ENCODE measurements at places on chromosomes 2 and 18.

GRCh38 chr2:48312126-48312525 lies 217.8 kb upstream of the STON1 start:
- no peaks in the 10 kb centered on the region for H3K27me3 ChIP-seq
- no peak for DNase-seq
- peaks cover 33% of the 10 kb centered on the region for H3K36me3 ChIP-seq
- peaks cover 24% of the 10 kb centered on the region for H3K4me1 ChIP-seq
- H3K4me3 ChIP-seq, result peak overlapping the region; percentile 18

GRCh38 chr2:134372611-134373131 lies 118.8 kb downstream of the MGAT5 start:
- H3K27me3 ChIP-seq, result no peaks in the 10 kb centered on the region
- no peak for DNase-seq
- no peak overlapping the region for H3K27ac ChIP-seq
- H3K4me3 ChIP-seq, result no peak overlapping the region
- peaks cover 5% of the 10 kb centered on the region for H3K4me1 ChIP-seq

GRCh38 chr2:160267022-160267421 lies 67.0 kb upstream of the ITGB6 start:
- H3K4me1 ChIP-seq, result peaks cover 22% of the 10 kb centered on the region
- DNase-seq, result no peak
- H3K4me3 ChIP-seq, result no peak overlapping the region

- H3K27ac ChIP-seq, result no peak overlapping the region
- DNase-seq, result no peak
- H3K4me1 ChIP-seq, result no peaks in the 10 kb centered on the region
- H3K27me3 ChIP-seq, result peaks cover 18% of the 10 kb centered on the region
- H3K4me3 ChIP-seq, result no peak overlapping the region
Measured at GRCh38 chr2:127034051-127034450, 72.9 kb downstream of the BIN1 start.

DNA sequence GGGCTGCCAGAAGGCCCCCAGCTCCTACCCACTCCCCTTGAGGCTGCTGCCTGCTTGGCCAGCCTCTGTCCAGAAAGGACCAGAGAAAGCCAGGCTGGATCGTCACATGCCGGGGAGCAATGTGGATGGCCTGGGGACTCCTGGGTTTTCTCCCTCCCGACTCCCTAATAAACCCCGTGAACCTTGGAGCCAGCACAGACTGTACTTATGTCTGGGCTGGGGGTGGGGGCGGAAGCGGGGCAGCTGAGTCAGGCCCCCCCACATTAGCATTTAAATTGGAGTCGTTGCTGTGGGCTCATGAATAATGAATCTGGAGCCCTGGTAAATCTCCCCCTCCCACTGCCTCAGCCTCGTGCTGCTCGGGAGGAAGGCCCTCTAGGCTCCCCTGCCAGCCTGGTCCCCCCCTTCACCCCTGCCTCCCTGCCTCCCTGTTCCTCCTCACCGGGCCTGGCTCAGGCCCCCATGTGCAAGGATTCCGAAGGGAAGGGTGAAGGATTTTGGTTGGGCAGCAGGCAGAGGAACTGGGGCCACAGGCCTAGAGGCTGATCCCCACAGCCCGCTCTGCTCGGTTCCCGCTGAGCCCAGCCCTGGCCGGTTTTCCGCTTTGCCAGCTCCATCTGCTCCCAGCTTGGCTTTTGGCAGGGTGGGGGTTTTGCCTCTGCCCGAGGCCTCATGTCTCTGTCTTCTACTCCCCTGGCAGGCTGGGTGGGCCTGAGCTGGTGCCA lies 7.3 kb upstream of the ASIC4 start:
- H3K27me3 ChIP-seq, result peaks cover 26% of the 10 kb centered on the region
- peaks cover 9% of the 10 kb centered on the region for H3K36me3 ChIP-seq
- no peak overlapping the region for H3K4me3 ChIP-seq

DNA sequence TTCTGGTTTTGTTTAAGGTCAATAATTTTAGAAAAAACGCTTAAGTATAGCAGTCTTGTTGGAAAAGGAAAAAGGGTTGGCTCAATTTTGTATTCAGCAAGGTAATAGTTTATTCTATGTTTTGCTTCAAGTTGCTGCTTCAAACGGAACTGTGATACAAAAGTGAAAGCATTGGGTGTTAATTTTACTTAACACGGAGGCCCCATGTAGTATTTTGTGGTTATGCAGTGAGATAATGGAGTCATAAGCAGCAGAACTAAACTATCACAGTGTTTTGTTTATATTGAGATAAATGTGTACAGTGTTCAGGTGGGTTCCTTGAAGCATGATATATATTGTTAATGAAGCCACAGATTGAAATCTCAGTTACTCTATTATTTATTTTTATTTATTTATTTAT lies 67.0 kb upstream of the LYPD6B start:
- no peak overlapping the region for H3K27ac ChIP-seq
- peaks cover 21% of the 10 kb centered on the region for H3K4me1 ChIP-seq
- no peak for DNase-seq
- peaks cover 2% of the 10 kb centered on the region for H3K36me3 ChIP-seq

DNA sequence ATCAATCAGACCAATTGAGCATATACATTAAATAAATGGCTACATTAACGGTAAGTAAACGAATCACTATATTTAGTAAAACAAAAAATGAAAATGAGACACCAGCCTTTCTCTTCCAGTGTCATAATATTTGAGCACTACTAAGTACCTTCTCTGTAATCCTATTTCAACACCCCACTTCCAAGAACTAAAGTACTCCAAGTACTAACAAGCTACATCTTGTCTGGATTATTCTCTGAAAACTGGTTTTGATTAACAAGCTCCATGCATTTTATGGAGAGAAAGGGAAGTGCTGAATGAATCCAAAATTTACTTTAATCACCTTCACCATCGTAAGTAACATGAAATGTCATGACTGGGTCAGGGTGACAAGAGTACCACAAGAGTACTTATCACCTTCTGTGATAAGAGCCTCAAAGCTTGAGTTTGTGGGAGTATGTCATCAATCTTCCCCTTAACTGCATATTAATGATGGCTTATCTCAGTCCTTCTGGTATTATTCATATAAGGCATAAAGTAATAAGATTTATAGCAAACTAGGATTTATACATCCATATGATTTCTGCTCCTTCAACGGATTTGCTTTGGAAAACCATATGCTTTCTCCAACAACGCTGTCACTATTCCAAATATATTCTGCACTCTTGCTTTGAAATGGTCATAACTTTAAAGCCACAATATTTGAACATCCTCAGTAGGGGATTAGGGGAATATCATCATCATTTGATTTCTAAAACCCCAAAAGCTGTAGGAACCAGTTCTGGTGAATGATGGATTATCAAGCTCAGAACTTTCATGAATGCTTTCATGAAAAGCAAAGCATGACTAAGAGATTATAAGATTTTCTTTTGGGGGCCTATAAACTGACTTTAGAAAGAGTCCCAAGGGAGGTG lies 127.0 kb downstream of the ANTXR1 start:
- no peak for DNase-seq
- no peaks in the 10 kb centered on the region for H3K36me3 ChIP-seq
- H3K4me1 ChIP-seq, result no peaks in the 10 kb centered on the region

- peaks cover 2% of the 10 kb centered on the region for H3K4me1 ChIP-seq
- peaks cover 2% of the 10 kb centered on the region for H3K27me3 ChIP-seq
- no peak for DNase-seq
Measured at GRCh38 chr18:70422391-70422965, 133.6 kb downstream of the SOCS6 start.

- H3K4me3 ChIP-seq, result no peak overlapping the region
- peaks cover 19% of the 10 kb centered on the region for H3K4me1 ChIP-seq
- H3K27ac ChIP-seq, result no peak overlapping the region
- no peaks in the 10 kb centered on the region for H3K36me3 ChIP-seq
- DNase-seq, result no peak
Measured at GRCh38 chr2:111661286-111661940, 222.6 kb downstream of the ANAPC1 start.

GRCh38 chr2:43084699-43085091 lies 141.7 kb downstream of the ZFP36L2 start:
- peaks cover under 1% of the 10 kb centered on the region for H3K36me3 ChIP-seq
- H3K4me1 ChIP-seq, result peaks cover 6% of the 10 kb centered on the region
- no peak overlapping the region for H3K4me3 ChIP-seq

DNA sequence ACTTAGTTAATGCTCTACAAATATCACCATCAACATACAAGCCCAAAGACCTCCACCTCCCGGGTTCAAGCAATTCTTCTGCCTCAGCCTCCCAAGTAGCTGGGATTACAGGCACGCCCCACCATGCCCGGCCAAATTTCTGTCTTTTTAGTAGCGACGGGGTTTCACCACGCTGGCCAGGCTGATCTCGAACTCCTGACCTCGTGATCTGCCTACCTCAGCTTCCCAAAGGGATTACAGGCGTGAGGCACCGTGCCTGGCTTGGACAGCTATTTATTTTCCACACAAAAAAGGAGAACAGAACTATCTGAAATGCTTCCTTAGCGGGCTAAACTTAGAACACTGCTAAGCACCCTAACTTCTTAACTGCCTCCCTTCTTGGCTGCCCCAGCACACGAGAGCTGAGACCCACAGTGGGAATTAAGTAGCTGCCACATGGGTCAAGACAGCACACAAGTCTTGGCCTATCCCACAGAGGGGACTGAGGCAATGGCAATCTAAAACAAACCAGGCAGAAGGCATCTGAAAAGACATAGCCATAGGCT lies 24.8 kb downstream of the CYTIP start:
- H3K4me1 ChIP-seq, result peaks cover 77% of the 10 kb centered on the region
- H3K27ac ChIP-seq, result peak overlapping the region; percentile 88
- no peaks in the 10 kb centered on the region for H3K27me3 ChIP-seq

GRCh38 chr18:8324343-8325065 lies 284.7 kb upstream of the RAB12 start:
- H3K4me1 ChIP-seq, result no peaks in the 10 kb centered on the region
- no peak for DNase-seq
- no peak overlapping the region for H3K4me3 ChIP-seq
- H3K27me3 ChIP-seq, result no peaks in the 10 kb centered on the region

DNA sequence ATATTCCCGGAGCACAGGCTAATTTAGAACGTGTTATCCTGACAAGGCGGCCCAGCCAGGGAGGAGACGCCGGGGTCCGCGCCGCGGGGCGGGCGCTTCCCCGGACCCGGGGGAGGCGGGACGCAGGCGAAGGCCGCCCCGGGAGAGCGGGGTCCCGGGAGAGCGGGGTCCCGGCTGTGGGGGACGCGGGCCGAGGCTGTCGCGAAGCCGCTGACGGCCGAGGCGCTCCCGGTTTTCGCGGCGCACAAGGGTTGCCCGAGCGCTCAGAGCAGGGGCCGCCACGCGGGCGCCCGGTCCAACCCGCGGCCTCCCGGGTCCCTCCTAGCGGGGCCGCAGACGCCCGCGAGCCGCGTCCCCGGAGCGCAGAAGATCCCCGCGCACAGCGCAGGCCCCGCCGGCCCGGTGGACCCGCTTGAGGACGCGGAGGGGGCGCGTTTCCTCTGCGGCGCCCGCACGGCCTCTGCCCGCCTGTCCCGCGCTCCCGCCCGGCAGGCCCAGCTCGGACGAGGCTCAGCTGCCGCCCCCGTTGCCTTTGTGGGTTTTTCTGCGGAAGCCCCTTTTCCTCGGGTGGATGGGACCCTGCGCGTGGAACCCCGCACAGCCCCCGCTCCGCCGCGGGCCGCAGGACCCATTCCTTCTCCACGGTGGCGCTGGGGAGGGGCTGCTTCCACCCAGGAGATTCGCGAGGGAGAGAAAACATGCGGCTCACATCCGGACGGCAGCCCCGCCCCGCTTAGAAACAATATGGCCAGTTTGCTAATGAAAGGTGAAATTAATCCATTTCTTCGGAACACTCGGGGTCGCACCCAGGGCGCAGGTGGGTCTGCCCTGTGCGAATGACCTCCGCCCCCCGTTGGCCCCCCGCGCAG lies 9.6 kb upstream of the KCNG2 start:
- peaks cover 5% of the 10 kb centered on the region for H3K4me1 ChIP-seq
- peaks cover 54% of the 10 kb centered on the region for H3K27me3 ChIP-seq
- H3K36me3 ChIP-seq, result no peaks in the 10 kb centered on the region
- H3K27ac ChIP-seq, result no peak overlapping the region
- no peak overlapping the region for H3K4me3 ChIP-seq

GRCh38 chr2:128563348-128563687 lies 244.7 kb upstream of the HS6ST1 start:
- H3K27ac ChIP-seq, result no peak overlapping the region
- no peaks in the 10 kb centered on the region for H3K36me3 ChIP-seq
- H3K27me3 ChIP-seq, result peaks cover 17% of the 10 kb centered on the region
- no peaks in the 10 kb centered on the region for H3K4me1 ChIP-seq
- no peak overlapping the region for H3K4me3 ChIP-seq
- no peak for DNase-seq

- H3K4me3 ChIP-seq, result no peak overlapping the region
- no peaks in the 10 kb centered on the region for H3K27me3 ChIP-seq
- DNase-seq, result no peak
- no peaks in the 10 kb centered on the region for H3K4me1 ChIP-seq
- no peaks in the 10 kb centered on the region for H3K36me3 ChIP-seq
Measured at GRCh38 chr2:5467178-5467905, 224.8 kb upstream of the SOX11 start.

DNA sequence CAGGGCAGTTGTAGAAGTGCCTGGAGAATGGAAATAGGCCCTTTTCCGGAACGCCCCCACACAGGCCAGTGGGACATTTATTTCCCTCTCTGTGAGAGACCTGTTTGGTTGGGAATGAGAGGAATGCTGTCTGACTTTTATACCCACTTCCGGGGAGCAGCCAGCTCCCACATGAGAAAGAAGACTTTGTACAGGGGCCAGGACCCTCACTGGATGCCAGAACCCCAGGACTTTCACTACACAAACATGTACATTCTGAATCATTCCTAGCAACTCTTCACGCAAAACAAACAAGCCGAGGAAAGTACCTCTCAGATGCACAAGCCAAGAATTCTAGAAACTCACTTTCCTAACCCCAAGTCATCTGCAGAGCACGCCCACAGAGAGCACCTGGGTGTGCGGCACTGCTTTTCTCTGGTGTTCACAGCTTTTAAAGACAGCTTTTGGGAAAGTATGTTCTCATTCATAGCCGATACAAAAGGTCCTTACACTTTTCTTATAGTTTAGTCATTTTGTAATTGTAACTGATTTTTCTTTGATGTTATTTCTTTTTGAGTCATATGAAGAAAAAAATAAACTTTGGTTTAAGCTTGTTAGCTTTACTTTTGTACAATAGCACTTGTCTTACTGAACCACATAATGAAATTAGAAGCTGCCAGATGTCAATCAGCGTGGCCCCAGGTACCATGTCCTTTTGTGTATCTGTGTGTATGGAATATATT lies 856.1 kb upstream of the ID2 start:
- H3K36me3 ChIP-seq, result peaks cover 12% of the 10 kb centered on the region
- H3K27ac ChIP-seq, result peak overlapping the region; percentile 54
- peaks cover 21% of the 10 kb centered on the region for H3K4me1 ChIP-seq

GRCh38 chr2:120346667-120347358 lies 877 bp downstream of the INHBB start:
- H3K4me1 ChIP-seq, result peaks cover 10% of the 10 kb centered on the region
- H3K4me3 ChIP-seq, result peak overlapping the region; percentile 60
- H3K27ac ChIP-seq, result no peak overlapping the region
- peaks cover 62% of the 10 kb centered on the region for H3K27me3 ChIP-seq

DNA sequence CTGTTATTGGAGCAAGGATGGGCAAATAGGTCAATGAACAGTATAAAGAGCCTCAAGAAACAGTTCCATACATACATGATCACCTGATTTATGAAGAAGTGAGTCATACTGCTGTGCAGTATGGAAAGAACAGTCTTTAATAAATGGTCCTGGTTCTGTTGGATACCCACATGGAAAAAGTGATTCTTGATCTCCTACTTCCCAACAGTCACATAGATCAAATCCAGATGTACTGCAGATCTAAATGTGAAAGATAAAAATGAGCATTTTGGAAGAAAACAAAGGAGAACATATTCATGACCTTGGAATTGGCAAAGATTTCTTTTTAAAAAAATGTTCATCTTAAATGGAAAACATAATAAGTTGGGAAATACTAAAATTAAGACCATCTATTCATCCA lies 75.8 kb downstream of the CCDC148 start:
- H3K27ac ChIP-seq, result no peak overlapping the region
- no peaks in the 10 kb centered on the region for H3K4me1 ChIP-seq
- DNase-seq, result no peak
- no peak overlapping the region for H3K4me3 ChIP-seq
- H3K27me3 ChIP-seq, result peaks cover 6% of the 10 kb centered on the region
- H3K36me3 ChIP-seq, result no peaks in the 10 kb centered on the region
